Activated T-helper 17 cell treated with anti-CD3 and anti-CD28 coated beads, Interleukin-2, amount 50 U/mL, for 72 hours (primary cell): ENCODE measurements at places on chromosomes 12 and 14. TPM values are rescaled to one million over a fixed set of nuclear protein-coding genes. Genes with fewer than 3 reads are reported as not detected.

The ACVRL1 gene
- not detected for total RNA-seq

The AQP6 gene
- not detected for total RNA-seq

The TMEM229B gene
- total RNA-seq, result 0.84 TPM

The GPRC5A gene
- total RNA-seq, result 0.99 TPM

- ATAC-seq, result no peak
These were observed 494.5 kb downstream of the TMEM132D start for GRCh38 chr12:129409281-129409680.

GRCh38 chr14:60989599-60989998 lies 8.6 kb downstream of the SLC38A6 start:
- no peak for ATAC-seq

GRCh38 chr14:68795597-68796417 lies 2.9 kb upstream of the ZFP36L1 start:
- ATAC-seq, result peak; percentile 50

GRCh38 chr12:96143392-96143791 lies 50.8 kb upstream of the ELK3 start:
- peak; percentile 22 for ATAC-seq

- no peak for ATAC-seq
These were observed 52.5 kb upstream of the FOXN3 start for GRCh38 chr14:89469210-89470198.

GRCh38 chr14:78593949-78594348 lies 423.8 kb downstream of the NRXN3 start:
- ATAC-seq, result no peak

GRCh38 chr12:117188961-117189724 lies 1.1 kb downstream of the FBXO21 start:
- no peak for ATAC-seq

- no peak for ATAC-seq
These were observed 10.6 kb downstream of the EIF2B2 start for GRCh38 chr14:75013290-75013689.

- ATAC-seq, result peak; percentile 7
These were observed 17.8 kb downstream of the OTUB2 start for GRCh38 chr14:94043756-94044475.

- ATAC-seq, result peak; percentile 84
These were observed 8.4 kb downstream of the OR6S1 start for GRCh38 chr14:20632831-20633691.

- no peak for ATAC-seq
These were observed 43.2 kb downstream of the PLEKHG7 start for GRCh38 chr12:92745856-92746550.

- peak; percentile 22 for ATAC-seq
These were observed 15.0 kb downstream of the FNTB start for GRCh38 chr14:65001723-65002122.

- ATAC-seq, result no peak
These were observed 102.4 kb upstream of the METAP2 start for GRCh38 chr12:95371571-95371970.
